ENCODE measurements at places on chromosomes 5 and 9.

DNA sequence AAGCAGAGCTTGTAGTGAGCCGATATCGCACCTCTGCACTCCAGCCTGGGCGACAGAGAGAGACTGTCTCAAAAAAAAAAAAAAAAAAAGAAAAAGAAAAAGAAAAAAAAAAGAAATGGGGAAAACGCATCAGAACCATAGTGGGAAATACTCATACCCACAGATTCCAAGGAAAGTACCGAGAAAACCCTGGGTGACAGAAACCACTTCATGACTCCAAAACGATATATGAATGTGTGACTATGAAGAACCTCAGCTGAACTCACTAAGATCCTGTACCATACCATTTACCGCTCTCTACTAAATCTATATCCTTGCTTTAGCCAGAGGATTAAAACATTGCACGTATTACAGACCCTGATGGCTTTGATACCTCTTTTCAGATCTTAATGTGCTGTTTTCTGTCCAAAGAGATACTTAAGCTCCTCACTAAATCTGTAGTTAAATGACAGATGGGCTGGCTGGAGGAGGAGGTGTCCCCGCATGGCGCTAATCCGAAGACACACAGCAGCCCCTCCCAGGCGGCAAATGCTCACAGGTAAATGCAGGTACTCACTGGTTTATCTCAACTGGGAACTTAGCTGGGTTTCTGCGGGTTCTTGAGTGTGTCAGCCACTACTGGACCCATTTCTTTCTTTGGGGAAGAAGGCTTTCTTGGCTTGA, 2.8 kb downstream of the LPCAT1 start:
- no peak for DNase-seq

DNA sequence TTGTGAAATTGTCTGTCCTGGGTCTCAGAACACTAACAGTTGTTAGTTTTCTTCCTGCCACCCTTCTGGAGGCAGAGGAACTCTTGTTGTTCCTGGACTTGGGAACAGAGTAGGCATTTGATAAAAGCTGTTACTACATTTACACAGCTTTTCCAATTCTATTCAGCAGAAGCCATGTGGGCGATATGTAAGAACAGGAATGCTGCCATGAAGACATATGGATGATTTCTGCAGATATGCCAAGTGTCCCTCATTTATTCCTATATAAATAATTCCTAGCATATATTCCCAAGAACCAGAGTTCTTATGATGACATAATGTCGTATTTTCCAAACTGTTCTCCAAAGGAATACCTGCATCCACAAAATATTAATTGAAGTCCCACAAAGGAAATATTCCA, 135.9 kb upstream of the DAB2 start:
- DNase-seq: no peak

DNA sequence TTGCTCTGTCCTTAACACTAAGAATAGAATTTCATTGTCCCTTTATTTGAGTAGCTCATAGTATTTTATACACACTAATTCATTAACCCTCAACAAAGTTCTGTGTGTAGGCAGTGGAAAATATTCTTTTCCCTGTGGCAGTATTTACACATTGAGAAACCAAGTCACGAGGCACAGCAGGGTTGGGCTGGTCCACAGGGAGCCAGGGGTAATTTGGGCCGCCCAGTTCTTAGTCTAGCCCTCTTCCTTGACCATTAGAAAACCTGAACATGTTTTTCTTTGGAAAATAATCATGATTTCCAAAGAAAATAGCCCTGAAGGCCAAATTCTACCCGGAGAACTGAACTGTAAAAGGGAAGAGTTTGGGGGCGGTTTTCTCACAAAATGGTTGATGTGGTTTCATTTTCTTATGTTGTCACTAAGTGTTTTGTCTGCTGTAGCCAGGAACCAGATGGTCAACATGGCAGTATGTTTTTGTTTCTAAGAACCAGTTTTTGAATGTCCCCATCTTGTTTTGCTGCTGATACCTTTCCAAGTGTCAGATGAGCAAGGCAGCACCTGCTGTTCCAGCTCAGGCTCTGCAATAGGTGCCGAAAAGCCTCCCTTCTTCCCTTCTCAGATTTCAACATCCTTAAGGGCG, 29.6 kb downstream of the ARHGEF28 start:
- no peak for DNase-seq

- DNase-seq: no peak
These were observed 16.5 kb downstream of the CAPSL start for GRCh38 chr5:35921930-35922329.

GRCh38 chr5:159772698-159773061, 143.6 kb upstream of the ADRA1B start:
- no peak for DNase-seq

- DNase-seq: no peak
These were observed 80.3 kb downstream of the EPB41L4A start for GRCh38 chr5:112338681-112339337.

GRCh38 chr5:14998491-14998890, 126.9 kb upstream of the ANKH start:
- no peak for DNase-seq

GRCh38 chr5:132277971-132278853, 16.0 kb upstream of the SLC22A4 start:
- no peak for DNase-seq

DNA sequence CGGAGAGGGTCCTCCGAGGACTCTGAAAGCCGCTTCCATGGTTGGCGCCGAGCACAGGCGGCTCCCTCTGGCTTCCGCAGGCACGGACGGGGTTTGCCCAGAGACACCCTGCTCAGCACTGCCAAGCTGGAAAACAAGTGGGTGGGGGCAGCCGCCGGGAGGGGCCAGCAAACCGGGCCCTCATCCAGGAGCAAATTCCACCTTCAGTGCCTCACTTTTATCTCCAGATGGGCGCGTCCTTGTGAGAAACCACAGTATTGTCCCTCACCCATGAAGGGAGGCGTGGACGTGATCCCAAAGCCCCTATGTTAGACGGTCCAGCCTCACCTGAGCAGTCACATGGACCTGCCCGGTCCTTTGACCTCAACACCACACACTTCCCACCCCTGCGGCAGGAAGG, 29.0 kb downstream of the MED10 start:
- no peak for DNase-seq

DNA sequence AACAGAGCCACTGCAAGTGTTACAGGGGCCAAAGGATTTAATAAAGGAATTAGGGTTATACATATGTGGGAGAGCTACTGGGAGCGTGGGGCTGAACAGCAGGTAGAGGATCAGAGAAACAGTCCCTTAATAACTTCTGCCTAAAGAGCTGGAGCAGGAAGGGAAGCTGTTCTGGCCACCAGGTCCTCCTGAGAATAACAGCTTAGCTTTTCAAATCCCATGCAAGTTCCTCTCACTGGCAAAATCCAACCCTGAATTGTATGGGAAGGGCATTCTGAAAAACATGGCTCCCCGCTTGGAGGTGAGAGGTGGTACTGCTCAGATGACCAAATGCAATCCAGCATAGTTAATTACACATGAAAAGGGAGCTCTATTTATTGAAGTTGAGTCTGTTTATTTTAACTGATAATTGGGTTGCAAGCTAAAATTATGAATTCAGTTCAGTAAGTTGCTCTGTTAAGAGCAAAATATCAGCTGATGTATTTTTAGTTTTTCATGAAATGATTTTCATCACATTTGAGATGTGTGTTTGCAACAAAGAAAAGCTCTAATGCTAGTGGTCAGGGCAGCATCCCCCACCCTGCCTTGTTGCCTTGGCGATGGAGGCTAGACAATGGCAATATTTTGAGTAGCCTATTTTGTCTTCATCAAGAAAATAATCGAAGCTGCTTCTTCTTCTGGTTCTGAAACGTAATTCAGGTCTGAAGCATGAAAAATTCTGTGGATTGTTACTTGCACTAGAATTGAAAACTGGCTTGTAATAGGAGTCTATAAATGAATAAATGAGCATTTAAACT, 58.4 kb upstream of the SH3GL2 start:
- DNase-seq: no peak

GRCh38 chr5:43161244-43161643, 30.8 kb upstream of the NIM1K start:
- DNase-seq: no peak

- no peak for DNase-seq
These were observed 189.8 kb upstream of the TRIM32 start for GRCh38 chr9:116497095-116497890.

- DNase-seq: no peak
These were observed 92.3 kb downstream of the LMX1B start for GRCh38 chr9:126705767-126706697.

DNA sequence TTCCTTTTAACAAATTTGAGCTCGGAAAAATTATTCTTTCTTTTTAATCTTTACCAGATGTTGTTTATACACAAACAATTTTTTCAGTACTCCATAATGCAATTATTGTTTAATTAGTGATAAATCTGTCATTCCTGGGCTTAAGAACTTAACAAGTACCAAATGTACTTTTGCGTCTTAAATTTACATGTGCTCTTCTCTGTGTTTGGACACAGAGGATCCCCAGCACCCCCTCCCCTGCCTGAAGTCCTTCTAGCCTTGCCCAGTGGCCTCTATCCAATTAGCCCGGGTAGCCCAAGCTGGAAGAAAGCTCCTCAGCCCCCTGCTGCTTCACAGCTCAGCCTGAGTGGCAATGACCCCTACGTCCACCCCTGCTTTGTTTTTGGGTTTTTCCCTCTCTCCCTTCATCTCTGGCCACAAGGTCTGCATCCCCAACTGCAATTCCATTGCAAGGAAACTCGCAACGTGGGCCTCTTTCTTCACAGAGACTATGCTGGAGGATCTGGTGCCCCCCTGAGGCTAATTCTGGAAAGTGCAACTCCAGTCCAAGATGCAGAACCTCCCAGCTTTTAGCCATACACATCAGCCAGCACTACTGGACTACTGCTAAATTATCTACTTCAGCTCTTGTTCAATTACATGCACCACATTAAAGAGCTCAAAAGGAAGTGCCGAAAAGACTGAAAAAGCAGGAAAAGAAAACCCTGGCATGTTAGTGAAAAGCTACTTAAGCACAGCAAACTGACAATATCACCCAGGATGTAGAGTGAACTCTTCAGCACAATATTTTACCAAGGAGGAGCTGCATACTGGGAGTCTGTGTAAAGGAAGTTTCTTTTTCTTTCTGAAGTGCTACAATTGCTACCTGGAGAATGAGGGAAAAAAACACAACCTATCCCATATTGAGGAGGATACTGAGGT, 186.2 kb downstream of the FANCC start:
- no peak for DNase-seq

DNA sequence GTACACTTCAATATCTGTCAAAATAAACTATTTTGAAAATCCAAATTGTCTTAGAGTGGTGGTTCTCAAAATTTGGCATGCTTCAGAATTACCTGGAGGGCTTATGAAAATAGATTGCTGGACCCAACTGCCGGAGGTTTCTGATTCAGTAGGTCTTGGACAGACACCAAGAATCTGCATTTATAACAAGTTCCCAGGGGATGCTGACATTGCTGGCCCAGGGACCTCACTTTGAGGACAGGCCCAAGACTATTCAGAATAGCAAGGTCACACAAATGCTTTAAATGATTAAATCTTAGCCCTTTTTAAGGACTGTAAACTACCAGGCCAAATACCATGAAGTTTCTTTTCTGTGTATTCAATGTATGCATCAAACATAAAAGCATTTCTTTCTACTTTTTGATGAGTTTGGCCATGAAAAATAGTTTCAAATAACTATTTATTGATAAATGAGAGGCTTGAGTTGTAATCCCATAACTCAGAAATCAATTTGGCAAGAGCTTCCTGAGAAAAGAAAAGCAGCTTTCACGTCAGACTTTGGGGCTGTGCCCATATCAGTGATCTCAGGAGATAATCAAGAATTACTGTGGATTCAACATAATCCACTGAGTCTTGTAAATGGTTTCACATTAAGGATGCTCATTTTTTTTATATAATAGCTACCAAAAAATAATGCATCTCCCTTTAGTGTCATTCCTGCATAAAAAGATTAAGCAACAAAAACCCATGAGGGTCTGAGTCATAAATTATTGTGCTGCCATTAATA, 191.4 kb downstream of the FRMD3 start:
- DNase-seq: no peak

DNA sequence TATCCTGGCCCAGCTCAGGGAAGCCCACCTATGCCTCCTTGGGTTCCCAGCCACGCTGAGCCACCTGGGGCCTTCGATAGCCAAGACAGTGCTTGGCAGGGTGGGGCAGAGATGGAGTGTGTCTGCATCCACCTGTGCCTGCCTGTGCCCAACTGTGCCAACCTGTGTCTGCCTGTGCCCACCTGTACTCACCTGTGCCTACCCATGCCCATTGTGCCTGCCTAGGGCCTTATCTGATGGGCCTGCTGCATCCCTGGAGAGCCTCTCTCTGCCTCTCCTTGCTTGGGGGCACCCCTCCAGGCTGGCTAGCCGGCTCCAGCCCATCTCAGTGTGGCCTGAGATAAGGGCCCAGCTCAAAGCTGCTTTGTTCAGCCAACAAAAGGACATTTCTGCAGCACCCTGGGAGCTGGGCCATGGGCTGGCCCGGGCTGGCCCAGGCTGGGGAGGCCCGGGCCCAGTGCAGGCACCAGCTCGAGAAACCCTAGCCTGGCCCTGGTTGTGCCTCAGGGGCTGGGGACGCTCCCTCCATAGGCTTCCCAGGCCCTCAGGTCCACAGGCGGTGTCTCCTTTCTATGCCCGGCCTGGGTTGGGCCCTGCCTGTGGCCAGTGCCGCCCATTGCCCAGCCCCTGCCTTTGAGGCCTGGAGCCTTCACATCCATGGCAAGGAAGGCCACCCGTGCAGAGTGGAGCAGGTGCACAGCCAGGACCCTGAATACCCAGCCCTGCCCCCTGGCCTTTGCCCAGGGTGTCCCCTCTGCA, 37.3 kb upstream of the NOTCH1 start:
- DNase-seq: no peak

DNA sequence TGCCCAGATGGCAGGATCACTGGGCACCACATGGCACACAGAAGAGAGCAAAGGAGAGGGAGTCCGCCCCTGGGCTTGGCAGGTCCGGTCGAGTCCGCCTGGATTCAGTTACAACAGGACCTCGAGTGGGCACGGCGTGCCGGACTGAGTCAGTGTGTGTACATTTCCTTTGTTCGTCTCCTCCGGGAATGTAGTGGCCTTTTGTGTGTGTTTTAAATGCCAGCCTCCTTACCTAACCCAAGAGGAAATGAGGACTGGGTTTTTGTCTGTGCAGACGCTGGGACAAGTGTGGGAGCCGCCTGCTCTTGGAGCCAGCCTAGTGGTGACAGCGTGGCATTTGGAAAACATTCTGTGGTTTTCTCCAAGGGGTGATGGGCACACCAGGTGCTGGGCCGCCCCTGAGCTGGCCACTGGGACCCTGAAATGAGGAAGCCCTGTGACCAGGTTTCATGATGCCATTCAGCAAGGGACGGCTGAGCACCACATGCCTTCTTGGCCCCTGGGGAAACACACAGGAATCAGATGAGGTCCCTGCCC, 9.6 kb downstream of the NEK6 start:
- peak; percentile 87 for DNase-seq

GRCh38 chr5:59893429-59894227, at the start of gene PDE4D:
Gene PDE4D, minus strand, starts transcription at chr5:59893726.
- DNase-seq: no peak

- DNase-seq: no peak
These were observed 156.4 kb downstream of the FGF18 start for GRCh38 chr5:171575808-171576207.
